Stimulated activated CD4-positive, alpha-beta T cell treated with anti-CD3 and anti-CD28 coated beads, Interleukin-4, amount 100 ng/mL, for 48 hours (primary cell): ENCODE measurements at places on chromosomes 3 and 15.

DNA sequence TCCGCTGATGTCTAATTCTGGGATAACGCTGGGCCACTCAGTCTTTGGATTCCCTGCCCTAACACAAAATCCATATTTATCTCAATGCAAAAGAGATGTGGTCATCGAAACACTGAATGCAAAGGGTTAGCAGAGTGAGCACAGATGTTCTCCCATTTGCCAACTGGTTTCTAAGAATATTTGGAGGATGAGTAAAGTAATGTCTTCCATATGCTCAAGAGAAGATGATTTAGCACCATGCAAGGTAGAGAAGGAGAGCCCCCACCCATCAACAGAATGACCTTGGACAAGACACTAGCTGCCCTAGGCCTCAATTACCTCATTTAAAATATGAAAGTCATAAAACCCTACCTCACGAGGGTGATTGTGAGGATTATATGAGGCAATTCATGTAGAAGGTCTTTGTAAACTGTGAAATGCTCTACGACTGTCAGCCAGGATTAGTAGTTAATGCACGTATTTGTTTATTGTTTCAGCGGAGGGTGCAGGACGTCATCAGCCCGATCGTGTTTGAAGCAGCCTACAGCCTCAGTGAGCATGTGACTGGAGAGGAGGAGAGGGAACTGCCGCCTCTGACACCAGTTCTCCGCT lies 232.9 kb upstream of the CTDSPL start:
- DNase-seq = no peak

- no peak for DNase-seq
Measured at GRCh38 chr15:29988701-29989100, 94.1 kb upstream of the GOLGA8J start.

DNA sequence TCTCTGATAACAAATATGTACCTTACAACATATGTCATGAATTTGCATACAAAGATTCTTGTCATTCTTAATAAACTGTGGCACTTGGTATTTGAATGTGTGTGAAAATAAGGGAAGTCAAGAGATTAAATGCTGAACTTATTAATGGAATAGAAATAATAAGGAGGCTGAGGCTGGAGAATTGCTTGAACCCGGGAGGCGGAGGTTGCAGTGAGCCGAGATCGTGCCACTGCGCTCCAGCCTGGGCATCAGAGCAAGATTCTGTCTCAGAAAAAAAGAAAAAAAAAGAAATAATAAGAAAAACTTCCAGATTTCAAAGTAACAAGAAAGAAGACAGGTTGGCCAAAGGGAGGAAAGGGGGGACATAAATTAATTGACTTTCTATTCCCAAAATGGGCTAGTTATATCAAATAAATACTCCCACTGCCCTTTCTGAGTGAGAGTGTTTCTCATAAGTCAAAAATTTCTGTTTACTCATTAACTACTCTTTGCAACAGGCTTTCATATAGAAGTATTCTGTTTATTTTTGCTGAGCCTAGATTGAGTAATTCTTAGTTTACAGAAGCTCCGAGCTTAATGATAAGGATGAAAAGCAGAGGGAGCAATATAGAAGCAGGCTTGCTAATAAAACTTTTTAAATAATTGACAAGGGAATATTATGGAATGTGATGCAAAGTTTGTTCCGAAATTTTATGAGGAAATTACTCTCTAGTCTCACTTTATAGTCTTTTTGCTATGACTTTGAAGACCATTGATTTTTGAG lies 25.6 kb downstream of the KNG1 start:
- DNase-seq = no peak

GRCh38 chr3:55709411-55710012 lies 222.4 kb upstream of the WNT5A start:
- DNase-seq = no peak

- no peak for DNase-seq
Measured at GRCh38 chr3:4644951-4645350, 151.8 kb downstream of the ITPR1 start.

DNA sequence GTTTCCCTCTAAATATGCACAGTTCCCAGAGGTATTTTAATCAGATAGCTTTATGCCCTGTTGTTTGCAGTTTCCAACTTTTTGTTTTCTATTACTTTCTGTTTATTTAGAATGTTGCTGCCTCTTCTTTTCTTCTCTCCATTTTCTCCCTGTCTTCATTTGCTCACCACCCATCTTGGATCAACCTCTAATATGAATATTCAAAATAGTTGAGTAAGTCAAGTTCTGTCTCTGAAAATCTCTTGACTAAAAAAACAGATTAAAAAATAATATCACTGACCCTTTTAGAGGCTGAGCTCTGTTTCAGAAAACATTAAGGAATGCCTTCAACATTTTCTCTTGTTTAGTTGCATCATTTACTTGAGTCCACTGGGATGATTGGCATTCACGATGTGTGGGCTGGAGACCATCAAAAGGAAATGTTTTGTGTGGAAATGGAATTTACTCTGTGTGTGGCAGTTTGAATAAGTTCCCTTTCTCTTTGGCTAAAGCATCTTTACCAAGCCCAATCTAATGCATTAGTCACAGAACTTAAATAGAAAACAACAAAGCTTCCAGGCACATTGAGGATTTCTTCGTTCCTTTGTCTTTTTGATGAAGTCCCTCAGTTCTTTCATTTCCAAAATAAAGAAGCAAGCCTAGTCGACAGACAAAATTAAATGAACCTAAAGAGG lies 633.9 kb upstream of the TGFBR2 start:
- DNase-seq = no peak

- DNase-seq = no peak
Measured at GRCh38 chr15:41507820-41508290, 5.8 kb downstream of the LTK start.
